Uterus (tissue), 4 donors: ENCODE measurements at places on chromosomes 2 and 18.

DNA sequence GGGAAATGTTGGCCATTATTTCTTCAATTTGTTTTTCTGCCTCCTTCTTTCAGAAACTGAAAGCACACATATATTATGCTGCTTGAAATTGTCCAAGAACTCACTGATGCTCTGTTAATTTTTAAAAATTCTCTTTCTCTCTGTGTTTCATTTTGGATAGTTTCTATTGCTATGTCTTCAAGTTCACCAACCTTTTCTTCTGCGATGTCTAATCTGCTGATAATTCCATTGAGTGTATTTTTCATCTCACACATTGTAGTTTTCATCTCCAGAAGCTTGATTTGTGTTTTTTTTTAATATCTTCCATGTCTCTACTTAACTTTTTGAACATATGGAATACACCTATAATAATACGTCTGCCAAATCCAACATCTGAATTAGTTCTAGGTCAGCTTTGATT lies 98.1 kb upstream of the TGFA start:
- DNase-seq: no peak

DNA sequence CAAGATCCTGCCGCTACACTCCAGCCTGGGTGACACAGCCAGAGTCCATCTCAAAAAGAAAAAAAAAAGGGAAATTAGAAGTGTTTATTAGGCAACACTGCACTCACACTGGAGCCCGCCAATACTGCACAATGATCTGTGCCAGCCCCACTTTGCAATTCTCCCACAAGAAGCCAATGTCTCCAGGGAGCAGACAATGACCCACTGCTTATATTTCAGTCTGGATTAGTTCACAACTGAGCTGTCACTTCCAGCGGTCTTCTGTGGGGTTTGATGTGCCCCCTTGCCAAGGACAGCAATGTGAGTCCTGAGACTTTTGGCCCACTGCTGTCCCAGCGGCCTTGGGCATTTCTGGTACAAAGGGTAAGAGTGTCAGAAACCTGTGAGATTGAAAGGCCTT lies 85.6 kb upstream of the PPM1B start:
- DNase-seq: no peak

- DNase-seq: no peak
These were observed 27.0 kb downstream of the ZNF892 start for GRCh38 chr2:95234286-95234785.

DNA sequence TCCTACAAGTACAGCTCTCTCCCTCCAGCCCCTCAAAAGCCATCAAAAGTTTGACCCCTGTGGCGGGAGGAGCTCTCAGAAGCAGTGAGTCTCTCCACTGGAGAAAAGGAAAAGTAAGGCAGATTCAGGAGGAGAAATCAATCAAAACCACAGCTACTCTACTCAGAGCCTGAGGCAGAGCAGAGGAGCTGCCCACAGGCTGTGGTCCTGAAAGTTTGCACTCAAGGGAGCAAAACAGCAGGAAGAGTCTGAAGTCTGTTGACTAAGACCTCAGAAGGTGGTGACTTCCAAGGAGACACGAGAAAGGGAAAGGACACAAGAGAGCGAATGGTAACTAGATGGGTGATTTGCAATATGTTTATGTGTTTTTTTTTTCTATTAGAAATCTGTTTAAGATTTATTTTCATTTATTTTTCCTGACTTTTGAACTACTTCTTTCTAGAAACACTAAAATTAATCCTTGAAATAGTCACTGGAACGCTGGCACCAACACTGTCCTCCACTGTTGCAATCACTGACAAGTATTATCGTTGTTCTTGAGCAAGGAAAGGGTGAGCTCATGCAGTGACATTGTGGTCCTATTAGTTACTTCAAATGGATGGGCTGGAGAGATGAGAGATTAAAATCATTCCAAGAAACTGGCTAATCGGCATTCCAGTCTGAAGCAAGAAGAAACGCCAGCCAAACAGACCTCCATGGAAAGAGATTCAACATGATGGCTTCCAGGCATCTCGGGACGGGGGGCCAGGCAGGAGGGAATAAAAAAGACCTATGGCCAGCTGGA lies 35.8 kb downstream of the PID1 start:
- DNase-seq: no peak
